ENCODE measurements at places on chromosomes 7 and 10.

GRCh38 chr7:74178632-74179031 is 4.5 kb downstream of the EIF4H start:
- no peak for DNase-seq

DNA sequence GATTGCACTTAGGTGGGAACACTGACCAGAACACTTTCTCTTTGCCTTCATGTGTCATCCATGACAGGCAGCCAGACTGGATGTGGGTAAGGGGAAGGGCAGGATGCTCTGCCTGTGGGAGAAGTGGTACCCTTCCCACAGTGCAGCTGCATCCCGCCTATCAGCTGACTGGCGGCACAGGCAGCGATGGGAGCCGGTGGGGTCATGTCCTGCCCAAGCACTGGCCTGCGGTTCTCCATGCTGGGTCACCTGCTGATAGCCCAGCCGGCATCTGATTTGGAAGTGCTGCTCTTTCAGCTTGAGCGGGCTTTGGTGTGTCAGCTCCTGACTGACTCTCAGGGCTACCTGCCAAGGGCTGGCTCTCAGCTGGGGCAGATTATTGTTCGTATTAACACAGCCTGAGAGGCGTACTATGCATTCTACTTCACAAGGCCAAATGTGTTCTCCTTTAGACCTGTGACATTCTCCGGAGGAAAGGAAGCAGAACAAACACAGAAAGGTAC is 105.2 kb upstream of the PDLIM1 start:
- peak; percentile 35 for DNase-seq

GRCh38 chr10:104540181-104540580 is 100.9 kb upstream of the SORCS3 start:
- DNase-seq, result no peak

DNA sequence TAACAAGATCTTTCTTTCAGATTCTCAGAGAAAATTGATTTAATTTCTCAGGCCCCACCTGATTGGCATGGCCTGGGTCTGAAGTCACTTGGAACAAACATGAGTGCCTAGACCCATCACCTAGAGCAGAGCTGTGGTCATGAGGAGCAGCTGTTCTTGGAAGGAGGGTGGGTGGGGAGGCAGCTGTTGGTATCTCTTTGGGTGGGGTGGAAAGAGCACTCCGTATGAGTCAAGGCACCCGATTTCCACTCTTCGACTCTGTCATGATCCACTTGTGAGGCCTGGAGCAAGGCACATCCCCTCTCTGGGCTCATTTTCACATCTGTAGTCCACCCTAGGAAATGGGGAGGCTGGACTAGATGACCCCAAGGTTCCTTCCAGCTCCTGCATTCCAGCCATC is 156.7 kb downstream of the C10orf105 start:
- no peak for DNase-seq

DNA sequence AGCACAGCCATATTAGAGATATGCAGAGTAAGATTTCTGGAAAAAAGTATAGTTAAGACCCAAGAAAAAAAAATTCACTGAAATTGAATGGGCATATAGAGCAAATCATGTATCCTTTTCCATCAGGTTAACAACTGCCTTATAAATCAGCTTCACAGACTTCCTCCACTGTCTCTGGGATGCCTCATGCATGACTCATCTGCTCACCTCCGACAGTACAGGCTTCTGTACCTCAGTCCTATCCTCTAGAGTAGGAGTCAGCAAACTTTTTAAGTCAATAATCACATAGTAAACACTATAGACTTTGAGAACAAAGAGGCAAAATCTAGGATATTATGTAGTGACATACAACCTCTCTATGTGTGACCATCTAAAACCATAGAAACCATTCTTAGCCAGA is 211.6 kb upstream of the SP8 start:
- no peak for DNase-seq

DNA sequence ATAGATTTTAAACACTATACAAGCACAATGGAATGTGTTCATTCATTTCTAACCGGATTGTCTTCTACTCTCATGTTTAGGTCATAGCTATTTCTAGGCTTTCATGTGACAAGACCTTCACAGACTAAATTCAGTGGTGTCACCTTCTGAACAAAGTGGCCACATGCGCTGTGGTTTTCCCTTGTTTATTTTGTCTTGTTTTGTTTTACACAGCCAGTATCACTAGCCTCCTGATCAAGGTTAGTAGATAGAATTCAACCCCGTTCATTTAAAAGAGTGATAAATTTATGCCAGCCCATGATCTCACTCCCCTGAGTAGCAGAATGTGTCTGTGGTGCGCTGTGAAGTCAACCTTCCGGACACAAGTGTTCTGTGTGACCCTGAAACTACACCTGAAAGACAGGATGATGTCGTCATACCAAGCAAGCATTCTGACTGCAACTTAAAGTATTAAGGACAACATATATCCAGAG is 209.1 kb downstream of the CREB5 start:
- no peak for DNase-seq

GRCh38 chr10:71124921-71125748 is 87.2 kb upstream of the UNC5B start:
- DNase-seq, result no peak

DNA sequence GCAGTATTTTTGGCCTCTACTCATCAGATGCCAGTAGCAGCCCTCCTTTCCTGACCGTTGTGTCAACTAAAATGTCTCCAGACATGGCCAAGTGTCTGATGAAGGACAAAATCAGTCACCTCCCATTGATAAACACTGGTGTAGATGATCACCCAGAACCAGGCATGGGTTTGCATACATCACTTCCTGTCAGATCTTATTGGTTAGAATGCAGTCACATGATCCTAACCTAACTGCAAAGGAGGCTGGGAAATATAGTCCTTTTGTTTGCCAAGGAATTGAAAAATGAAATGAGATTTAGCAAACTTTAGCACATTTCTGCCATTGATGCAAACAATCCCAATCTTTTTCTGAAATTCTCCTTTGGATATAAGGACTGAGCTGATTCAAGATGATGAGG is 141.4 kb downstream of the BUB3 start:
- peak; percentile 22 for DNase-seq
